Stimulated activated CD4-positive, alpha-beta T cell treated with anti-CD3 and anti-CD28 coated beads, Interleukin-12 subunit alpha, Interleukin-12 subunit beta, amount 100 ng/mL, for 4 hours (primary cell): ENCODE measurements at places on chromosomes 2 and 18.

- no peak for DNase-seq
Measured at GRCh38 chr2:160813506-160813858, 319.9 kb upstream of the RBMS1 start.

- peak; percentile 16 for DNase-seq
Measured at GRCh38 chr2:8154936-8155335, 526.9 kb upstream of the ID2 start.

GRCh38 chr2:108594132-108594981 is 60.1 kb downstream of the LIMS1 start:
- no peak for DNase-seq

DNA sequence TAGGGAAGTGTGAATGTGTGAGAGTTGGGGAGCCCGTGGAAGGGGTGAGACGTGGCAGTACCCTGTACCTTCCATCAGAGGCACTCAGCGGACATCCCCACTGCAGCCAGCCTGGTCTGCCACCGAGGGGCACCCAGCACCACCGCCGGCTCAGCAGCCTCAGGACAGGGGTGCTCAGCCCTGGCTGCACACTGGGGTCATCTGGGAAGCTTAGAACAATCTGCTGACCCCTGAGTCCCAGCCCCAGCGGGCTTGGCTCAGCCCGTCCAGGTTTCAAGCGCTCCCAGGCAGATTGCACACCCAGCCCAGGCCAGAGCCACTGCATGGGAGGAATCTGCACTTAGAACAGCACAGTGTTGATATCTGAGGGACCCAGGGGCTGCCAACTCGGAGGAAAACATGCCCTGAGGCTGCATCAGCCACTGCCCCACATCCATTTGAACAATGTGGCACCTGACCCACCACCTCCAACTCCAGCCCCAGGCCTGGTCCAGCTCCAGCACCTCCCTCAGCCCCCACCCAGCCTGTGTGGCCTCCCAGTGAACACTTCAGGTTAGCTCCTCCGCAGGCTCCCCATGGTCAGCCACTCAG is 147.1 kb upstream of the OTOS start:
- no peak for DNase-seq

DNA sequence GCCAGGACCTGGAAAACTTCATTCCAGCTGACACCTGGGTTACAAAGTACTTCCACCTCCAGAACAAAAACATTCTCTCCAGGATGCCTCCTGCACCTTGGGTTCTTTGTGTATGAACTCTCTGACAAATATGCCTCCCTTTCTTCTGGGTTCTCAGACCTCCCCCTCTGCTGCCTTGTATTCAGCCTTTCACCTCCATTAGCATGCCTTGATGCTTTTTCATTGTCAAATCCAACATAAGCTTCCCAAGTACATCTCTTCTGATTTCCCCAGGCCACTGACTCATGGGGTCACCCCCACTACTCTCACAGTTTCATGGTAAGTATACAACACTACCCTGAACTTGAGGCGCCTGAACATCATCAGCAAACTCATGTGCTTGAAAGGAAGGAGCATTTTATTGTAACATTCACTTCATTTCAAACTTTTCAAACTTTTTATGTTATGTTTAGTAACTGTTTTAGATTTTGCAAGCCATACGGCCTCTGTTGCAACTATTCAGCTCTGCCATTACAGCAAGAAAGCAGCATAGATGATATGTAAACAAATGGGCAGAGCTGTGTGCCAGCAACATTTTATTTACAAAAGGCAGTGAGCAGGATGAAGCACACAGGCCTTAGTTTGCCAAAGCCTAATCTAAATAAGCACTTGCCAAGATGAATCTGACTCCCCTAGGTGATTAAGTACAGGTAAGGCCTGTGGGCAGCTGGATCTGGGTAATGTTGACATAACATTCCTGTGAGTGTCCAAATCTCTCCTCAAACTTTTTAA is 32.5 kb upstream of the MRPS9 start:
- no peak for DNase-seq
